ENCODE measurements at places on chromosomes 2 and 18.

DNA sequence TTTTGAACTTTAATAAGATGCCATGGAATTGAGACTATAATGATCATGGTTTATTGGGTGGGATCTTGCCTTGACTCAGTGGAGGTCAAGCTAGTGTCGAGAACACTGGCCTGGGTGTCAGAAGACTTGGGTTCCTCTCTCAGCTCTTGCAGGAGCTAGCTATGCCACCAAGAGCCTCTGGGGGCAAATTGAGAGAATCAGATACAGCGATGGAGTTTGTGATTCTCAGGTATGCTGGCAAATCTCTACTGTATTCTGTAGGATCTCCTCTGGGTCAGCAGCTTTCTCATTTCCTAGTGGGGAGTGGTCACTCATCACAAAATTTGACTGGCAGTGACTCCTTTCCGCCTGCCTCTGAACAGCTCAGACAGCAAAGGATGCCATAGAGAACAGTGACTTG lies 477.0 kb downstream of the RNF144A start:
- DNase-seq, result no peak

DNA sequence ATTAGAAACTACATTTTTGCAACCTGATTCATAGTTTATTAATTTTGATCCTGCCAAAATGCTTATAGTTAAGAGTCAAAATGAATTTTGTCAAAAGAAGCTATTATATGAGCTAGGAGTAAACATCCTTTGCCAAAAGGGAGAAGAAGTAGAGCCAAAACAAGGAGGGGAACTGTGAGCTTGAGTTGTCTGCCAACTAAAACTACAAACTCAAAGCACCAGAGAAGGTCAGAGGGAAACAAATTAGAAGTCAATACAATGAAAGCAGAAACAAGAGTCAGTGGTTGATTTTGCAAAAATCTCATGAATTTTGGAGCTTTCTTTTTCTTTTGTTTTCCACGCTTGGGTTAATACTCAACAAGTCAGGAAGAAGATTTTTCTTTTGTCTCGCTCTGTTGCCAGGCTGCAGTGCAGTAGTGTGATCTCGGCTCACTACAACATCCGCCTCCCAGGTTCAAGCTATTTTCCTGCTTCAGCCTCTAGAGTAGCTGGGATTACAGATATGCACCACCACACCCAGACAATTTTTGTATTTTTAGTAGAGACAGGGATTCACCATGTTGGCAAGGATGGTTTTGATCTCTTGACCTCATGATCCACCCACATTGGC lies 508.5 kb downstream of the RIT2 start:
- DNase-seq, result no peak

- DNase-seq, result no peak
Observed at GRCh38 chr2:239365782-239366435, 34.9 kb downstream of the HDAC4 start.

DNA sequence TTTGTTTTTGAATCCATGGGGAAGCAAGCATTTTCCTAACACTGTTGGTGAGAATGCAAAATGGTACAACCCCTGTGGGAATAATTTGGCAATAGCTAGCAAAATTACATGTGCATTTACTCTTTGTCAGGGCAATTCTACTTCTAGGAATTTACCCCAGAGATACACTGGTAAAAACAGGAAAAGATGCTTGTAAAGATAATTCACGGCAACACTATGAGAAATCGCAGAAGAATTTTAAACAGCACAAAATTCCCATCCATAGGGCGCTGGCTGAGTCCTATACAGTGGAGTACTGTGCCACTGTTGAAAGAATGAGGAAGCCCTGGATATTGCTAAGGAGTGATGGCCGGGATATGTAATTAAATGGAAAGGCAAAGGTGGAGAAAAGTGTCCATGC lies 75.8 kb downstream of the DGKD start:
- peak; percentile 93 for DNase-seq

DNA sequence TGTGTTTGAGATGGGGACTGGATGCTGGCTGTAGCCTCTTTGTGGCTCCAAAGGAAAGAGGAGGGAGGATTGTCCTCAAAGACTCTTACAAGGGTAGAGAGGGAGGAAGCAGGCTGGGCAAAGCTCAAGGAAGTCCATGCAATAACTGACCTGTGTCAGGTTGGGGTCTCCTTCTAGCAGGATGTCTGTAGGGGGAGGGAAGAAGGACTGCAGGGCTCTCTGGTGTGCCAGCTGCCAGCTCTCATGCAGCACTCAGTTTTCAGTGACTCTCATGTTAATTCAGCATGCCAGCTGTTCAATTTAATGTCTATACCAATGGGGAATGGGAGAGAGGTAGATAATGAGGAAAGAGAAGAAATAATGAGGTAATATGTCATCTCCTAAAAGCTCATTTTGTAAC lies 85.3 kb upstream of the RANBP2 start:
- DNase-seq, result no peak

DNA sequence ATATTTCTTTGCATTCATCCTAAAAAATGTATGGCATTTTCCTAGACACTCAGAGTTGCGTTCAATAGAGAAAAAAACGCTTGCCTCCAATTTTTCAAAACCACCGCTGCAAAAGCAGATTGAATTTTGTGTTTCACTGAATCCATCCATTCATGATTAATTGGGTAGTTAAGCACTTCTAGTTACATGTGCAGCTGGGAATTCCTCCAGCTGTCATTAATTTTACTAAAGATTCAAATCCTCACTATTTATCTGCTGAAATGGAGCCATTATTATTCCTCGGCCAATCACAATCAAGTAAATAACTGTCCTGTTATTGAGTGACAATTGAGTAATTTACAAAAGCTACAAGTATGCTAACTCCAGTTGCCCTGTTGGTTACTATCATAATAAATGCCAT lies 75.8 kb upstream of the ARL5A start:
- DNase-seq, result no peak

GRCh38 chr2:237431372-237431771 lies 17.4 kb upstream of the COL6A3 start:
- DNase-seq, result peak; percentile 90

DNA sequence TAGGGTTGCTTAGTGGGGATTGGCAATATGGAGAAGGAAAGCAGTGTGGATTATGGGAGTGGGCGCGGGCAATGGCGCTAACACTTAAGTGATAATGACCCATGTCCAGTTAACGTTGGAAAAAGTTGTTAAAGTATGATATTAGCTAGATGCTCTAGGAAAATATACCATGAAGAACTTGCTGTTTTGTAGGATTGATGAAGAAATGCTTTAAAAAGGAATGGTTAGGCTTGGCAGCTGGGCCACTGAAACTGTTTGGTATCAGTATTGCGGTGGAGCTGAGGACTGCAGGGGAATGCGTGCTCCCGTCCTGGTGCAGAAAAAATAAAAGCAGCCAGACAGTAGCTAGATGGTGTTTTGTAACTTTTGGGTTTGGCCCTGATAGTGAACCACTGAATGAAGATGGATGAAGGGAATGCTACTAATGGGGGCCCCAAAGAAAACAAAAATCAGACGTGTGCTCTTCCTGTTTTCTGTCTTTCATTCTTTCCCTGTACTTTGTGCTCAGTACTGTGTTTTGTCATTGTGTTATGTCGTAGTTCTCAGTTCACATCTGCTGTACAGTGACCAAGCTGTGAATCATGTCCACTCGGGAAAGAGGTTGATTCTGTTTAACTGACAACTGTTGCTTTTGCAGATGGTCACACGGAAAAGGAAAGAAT lies 999 bp downstream of the INSIG2 start:
- peak; percentile 56 for DNase-seq

DNA sequence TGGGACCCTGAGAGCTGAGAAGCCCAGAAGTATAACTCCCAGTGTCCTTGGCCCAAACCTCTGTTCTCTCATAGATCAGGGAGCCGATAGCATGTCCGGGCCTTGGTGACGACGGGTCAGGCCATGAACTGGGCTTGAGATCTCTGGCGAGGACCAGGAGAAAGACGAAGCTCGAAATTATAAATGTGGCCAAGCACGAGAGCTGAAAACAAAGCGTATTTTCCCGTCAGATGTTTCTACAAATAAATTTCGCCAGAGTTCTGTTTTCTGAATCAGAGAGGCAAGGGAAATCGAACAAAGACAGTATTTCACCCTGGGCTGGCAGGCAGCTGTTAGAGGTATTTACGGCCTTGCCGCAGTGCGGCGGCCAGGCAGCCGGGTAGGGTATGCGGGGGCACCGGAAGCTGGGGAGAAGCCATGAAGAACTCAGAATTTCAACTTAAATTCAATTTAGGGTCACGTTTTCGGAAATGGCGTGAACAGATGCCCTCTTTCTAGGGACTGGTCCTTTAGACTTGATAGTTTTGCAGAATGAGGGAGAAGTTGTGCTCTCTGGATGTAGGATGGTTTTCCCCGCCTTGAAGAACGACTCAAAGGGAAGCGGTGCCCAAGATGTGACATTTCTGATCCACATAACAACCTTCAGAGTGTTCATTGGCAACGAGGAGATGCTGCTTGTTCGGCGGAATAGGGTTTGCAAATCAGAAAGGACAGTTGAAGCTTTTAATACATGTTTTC lies 9.6 kb downstream of the HOXD8 start:
- peak; percentile 43 for DNase-seq

- no peak for DNase-seq
Observed at GRCh38 chr2:15472133-15472532, 89.0 kb downstream of the NBAS start.

DNA sequence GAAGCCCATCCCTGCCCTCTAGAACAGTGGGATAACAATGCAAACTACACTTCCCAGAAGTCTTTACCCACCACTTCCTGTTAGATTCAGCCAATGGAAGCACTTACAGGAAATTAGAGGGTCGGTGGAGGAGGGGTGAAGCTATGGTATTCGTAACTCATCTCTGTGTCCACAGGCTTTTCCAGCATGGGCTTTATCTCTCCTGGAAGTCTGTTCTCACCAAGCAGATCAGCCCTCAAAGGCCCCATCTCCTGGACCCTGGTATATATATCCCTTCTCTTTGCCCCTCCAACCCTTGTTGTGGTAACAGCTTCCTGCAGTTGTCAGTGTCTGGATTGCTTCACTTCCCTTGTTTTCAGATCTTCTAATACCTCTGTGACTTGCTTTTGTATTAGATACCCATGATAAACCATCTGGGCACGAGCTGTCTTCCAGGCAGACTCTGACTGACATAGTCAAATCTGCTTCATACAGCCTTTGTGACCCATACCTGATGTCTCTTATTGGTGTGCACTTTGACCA lies 475.0 kb upstream of the POU3F3 start:
- DNase-seq, result no peak

GRCh38 chr2:133418021-133418420 lies 150.2 kb downstream of the NCKAP5 start:
- DNase-seq, result no peak

DNA sequence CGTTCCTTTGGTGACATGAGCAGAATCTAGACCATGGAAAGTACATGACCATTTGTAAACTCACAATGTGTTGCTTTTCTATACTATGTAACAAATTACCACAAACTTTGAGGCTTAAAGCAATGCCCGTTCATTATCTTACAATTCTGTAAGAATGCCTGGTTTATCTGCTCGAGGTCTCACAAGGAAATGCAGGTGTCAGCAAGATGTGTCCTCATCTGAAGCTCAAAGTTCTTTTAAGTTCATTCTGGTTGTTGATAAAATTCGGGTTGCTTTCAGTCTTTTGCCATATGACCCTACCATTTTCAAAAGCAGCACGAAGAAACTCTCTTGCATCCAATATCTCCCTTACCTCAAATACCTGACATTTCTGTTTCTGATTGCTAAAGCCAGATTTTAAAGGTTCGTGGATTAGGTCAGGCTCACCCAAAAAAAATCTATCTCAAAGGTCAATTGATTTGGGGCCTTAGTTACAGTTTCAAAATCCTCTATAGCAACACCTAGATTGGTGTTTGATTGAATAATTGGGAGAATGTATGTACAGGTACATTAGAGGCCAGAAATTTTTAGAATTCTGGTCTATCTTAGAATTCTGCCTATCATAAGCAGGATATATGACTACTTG lies 125.9 kb downstream of the TMEM131 start:
- no peak for DNase-seq

DNA sequence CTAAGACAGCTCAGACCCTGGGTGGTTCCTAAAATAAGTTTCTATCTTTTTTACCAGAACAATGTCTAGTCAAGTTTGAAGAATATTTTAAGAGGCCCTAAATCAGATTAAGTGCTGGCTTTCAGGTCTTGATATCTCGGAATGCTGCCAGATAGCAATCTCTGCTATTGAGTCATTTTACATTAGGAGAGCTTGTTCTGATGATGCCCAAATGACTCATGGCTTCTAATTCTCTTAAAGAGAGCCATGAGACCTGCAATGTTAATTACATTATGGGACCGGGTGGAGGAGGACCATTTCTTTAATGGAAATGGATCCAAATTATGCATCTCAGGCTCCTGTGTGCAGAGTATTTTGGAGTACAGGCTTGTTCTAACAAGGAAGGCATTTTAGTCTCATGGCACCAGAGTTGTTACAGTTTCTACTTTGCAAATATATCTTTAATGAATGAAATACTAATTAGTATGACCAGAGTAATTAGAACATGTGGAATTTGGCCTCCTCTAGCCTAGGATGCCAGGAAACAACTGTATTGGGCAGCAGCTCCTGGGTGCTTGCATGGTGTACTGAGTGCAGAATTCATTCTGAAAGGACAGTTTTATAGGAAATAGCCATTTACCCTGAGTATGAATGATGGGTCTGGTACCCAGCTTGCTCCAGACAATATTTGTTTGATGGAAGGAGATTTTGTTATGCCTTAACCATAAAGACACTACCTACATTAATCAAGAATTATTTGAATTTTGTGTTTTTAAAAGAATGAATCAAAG lies 94.0 kb upstream of the SULT1C3 start:
- no peak for DNase-seq

- DNase-seq, result no peak
Observed at GRCh38 chr2:240530181-240530580, 27.6 kb downstream of the ANKMY1 start.

- DNase-seq, result peak; percentile 28
Observed at GRCh38 chr2:181973171-181973783, 12.4 kb upstream of the PPP1R1C start.

- DNase-seq, result no peak
Observed at GRCh38 chr2:50694798-50695197, 337.1 kb downstream of the NRXN1 start.

GRCh38 chr18:13259701-13260100 lies 41.1 kb downstream of the LDLRAD4 start:
- no peak for DNase-seq

DNA sequence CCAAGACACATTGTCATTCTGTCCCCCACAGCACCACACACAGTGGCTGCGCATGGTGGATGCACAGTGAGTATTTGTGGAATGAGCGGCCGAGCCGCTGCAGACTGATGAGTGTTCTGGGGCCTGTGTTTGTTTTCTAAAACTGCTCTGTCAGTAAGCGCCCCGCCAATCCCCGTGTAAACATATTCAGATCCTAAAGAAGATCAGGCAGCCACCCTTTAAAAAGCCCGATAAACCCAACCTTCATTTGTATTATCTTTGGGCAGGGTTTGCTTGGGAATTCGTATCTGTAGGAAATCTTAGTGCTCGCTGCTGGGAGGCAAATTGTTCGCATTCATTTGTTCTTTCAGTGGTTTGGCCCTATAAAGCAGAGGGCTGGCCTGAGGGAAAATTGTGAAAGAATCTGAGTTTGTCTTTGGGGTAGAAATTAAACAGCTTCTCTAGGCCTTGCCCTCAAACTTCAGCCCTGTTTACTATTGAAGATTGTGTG lies 68.6 kb downstream of the TGOLN2 start:
- DNase-seq, result peak; percentile 94

- no peak for DNase-seq
Observed at GRCh38 chr18:10417191-10417590, 37.2 kb upstream of the APCDD1 start.

Data from fibroblast of villous mesenchyme (primary cell).